Uterus (tissue), 4 donors: ENCODE measurements at places on chromosomes 5 and 9.

- DNase-seq: no peak
These were observed 15.1 kb downstream of the HNRNPK start for GRCh38 chr9:83964973-83965349.

GRCh38 chr5:135054546-135054945, 20.5 kb upstream of the PITX1 start:
- no peak for DNase-seq

DNA sequence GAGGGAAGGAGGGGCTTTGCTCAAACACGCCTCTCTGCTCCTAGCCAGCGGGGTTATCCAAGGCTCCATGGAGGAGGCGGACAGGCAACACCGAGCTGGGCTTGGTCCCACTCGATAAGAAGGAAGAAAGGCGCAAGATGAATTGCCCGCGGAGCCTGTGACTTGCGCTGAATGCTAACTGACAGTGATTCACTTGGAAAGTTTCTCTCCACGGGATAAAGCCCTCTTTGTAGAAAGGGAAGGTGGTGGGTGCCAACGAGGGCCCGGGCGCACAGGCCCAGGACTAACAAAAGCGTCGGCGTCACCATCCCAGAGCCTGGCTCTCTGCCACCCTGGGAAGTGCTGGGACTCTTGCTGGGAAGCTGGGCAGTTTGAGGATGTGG, 76.0 kb downstream of the VAV2 start:
- no peak for DNase-seq

DNA sequence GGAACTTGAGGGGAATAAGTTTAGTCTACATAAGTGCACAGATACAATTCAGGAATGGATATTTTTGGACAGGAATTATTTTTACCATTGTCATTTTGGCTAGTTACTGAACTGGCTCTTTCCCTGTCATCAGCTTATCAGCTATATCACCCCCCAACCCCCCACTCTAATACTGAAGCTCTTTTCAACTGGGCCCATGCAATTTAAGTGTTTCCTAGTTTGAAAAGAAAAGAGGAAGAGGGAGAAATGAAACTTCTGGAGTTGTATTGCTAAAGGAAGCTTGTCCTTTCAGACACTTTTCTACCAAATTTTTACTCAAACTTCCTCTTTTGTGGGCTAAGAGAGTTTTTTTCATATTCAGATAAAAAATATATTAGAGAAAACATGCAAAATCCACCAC, 18.5 kb upstream of the TIMD4 start:
- DNase-seq: no peak

DNA sequence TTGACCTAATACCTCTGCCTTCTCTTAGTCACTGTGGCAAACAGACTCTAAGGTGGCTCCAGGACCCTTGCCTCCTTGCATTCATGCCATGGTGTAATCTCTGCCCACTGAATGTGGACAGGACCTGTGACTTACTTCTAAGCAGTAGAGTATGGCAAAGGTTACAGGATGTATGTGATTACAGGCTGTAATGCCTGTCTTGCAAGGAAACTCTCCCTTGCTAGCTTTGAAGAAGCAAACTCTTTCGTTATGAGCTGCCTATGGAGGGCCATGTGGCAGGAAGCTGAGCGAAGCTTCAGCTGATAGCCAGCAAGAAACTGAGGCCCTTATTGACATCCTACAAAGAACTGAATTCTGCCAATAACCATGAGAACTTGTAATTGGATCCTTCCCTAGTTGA, 103.3 kb upstream of the HMHB1 start:
- DNase-seq: no peak

DNA sequence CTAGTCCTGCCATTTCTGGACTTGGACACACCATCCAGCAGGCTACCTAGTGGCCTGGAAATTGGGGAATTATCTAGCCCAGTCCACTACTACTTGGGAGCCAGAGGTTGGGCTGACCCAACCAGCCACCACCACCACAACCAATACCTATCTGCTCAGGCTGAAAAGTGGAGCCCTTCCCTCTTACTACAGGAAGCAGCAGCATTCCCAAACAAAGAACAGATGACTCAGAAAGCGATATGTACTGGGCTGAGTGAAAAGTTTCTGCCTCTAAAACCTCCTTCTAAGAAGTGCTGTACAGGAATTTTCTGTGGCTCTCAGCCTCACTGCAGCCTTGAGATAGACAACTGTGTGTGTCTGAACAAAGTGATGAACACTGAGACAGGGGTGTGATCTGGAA, 279.4 kb downstream of the CDH10 start:
- DNase-seq: no peak

- no peak for DNase-seq
These were observed 32.1 kb downstream of the PRRC1 start for GRCh38 chr5:127549551-127549950.

DNA sequence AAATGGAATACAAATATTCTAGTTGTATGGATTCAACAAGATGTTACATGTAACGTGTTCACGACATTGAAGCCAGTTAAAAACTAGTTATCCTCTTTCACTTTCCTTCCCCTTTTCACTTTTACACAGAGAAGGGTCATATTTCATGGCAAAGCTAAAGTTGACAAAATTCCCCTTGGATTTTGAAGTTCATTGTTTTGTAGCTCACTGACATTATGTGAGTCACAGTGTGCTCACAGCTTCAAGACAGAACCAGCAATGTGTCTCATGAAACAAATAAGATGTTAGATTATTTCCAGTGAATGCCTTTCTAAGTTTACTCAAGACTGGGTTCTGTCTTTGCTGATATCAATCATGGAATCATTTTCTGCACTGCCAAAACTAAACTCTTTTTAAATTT, 535.5 kb upstream of the GRIN3A start:
- no peak for DNase-seq

DNA sequence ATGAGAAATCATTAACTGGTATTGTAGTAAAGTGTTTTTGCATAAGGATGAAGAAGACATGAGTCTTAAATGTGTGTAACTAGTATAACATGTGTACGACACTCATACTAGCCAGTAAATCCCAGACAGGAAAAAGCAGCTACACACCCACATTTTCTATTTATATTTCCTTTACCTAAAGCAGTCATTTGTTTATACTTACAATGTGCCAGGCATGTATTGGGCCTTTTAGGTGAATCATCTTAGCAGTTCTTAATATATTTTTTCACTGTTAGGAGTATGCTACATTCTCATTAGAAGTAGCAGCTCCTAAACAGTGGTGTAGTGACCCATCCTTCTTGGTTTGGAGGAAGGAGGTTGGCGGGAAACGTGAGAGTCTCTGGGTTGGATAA, 55.8 kb upstream of the TMC1 start:
- no peak for DNase-seq

DNA sequence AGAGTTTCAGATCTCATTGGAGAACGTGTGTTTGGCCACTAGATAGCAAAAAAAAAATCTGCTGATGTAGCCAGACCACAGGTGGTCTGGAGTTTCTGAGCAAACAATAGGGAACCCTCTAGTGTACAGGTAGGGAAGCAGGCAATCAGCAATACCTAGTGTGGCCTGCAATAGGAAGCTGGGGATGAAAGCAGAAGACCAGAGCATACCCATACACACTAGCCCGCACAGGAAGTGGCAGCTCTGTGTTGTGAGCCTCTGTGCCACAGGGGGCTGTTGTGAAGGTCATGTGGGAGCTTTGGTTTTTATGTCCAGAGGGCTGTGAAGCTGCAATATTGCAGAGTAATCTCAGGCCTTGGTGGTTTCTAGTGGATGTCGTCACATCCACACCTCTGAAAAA, 81.2 kb downstream of the MTAP start:
- no peak for DNase-seq

DNA sequence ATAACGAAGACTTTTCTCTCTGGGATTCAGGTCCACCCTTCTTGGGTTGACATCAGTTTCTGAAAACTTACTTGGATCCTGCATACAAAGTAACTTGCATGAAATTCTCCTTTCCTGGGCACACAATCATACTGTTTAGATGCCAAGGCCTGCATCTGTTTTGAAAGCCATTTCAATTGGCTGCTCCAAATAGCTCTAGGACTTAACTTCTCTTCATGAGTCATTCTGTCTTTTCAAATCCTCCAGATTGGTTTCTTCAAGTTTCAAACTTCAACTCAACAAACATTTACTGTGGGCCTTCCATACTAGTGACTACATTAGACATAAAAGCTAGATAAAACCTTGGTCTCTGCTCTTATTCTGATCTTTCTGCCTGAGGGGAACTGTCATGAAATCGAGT, 54.8 kb upstream of the HMHB1 start:
- no peak for DNase-seq

GRCh38 chr5:112710896-112711295, 26.8 kb upstream of the APC start:
- no peak for DNase-seq

DNA sequence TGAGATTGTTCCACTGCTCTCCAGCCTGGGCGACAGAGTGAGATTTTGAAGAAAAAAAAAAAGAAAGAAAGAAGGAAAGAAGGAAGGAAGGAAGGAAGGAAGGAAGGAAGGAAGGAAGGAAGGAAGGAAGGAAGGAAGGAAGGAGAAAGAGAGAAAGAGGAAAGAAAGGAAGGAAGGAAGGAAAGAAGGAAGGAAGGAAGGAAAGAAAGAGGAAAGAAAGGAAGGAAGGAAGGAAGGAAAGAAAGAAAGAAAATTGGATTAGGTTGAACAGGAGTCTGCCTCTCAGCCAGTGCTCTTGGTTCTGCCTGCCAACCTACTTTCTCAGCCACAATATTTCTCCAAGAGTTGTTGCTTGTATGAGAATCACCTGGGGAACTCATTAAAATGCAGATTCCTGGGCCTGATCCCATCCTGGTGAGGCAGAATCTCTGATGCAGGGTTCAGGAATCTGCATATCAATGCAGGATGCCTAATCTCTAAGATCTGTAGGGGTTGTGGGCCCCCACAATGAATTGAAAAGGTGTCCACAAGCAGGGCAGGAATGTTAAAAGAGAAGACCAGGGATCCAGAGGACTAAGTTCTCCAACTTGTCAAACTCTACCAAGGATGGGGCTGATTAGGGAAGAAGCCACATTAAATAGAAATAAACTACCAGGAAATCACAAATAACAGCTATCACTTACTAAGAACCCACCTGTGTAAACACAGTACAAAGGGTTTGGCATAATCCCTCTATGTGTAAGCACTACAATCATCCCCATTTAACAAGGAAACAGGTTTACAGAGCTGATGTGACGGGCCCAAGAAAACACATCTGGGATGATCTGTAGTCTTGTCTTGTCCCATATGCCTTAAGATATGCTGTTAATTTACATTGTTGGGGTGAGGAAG, 23.4 kb upstream of the GALNT10 start:
- no peak for DNase-seq

GRCh38 chr9:86991077-86991476, 43.8 kb upstream of the GAS1 start:
- no peak for DNase-seq

- no peak for DNase-seq
These were observed 25.9 kb downstream of the CDC42SE2 start for GRCh38 chr5:131289738-131290137.

- DNase-seq: no peak
These were observed 267.1 kb upstream of the GRIA1 start for GRCh38 chr5:153223376-153223775.

DNA sequence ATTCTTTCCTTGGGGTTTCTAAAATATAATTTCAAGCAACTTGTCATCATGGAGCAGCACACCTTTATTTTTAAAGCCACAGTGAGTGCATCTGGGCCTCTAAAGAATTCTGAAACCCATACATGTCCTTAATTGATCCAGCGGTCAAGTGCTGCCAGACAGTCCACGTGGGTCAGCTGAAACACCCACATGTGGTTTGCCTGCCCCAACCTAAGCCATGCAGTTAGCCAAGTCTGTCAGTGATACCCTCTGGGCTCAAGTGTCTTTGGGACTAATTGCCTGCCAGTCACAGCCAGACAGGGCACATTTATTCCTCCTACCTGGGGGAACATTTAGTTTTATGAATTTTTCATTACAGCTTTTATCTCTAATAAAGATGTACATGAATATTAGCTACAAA, 291.4 kb upstream of the SLC30A5 start:
- no peak for DNase-seq

DNA sequence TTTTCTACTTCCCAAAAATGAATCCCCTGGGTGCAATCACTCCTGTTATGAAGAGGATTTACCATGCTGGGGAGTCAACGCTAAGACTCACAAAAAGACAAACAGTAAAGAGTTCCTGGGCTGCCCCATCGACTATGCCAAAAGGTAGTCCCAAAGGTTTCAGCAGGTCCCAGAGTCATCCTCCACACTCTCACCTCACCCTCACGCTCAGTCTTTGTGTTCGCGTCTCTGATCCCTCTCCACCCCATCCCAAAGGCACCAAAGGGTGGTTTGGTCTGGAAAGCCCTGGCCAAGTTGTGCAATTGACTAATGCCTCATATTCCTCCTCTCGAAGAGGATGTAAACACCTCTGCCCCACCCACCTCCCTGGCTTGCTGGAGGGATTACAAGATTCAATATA, 240.2 kb upstream of the NFIL3 start:
- DNase-seq: no peak

- no peak for DNase-seq
These were observed 91.1 kb upstream of the PPP1R26 start for GRCh38 chr9:135388530-135388929.

GRCh38 chr5:135232958-135233357, 166.1 kb downstream of the MACROH2A1 start:
- DNase-seq: no peak

- DNase-seq: no peak
These were observed 137.7 kb downstream of the PRELID2 start for GRCh38 chr5:145697251-145697990.

- no peak for DNase-seq
These were observed 62.5 kb downstream of the CSNK1A1 start for GRCh38 chr5:149488645-149489306.

DNA sequence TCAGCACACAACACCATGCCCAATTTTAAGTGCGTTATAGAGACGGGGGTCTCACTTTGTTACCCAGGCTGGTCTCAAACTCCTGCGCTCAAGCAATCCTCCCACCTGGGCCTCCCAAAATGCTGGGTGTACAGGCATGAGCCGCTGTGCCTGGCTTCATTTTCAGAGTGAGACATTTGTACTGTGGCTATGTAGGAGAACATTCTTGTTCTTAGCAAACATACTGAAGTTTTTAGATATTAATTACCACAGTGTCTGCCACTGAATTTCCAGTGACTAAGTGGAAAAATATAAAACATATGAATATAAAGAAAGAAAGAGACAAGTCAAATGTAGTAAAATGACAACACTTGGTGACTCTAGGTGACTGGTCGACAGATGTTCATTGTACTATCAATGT, 20.9 kb downstream of the BTNL9 start:
- no peak for DNase-seq

DNA sequence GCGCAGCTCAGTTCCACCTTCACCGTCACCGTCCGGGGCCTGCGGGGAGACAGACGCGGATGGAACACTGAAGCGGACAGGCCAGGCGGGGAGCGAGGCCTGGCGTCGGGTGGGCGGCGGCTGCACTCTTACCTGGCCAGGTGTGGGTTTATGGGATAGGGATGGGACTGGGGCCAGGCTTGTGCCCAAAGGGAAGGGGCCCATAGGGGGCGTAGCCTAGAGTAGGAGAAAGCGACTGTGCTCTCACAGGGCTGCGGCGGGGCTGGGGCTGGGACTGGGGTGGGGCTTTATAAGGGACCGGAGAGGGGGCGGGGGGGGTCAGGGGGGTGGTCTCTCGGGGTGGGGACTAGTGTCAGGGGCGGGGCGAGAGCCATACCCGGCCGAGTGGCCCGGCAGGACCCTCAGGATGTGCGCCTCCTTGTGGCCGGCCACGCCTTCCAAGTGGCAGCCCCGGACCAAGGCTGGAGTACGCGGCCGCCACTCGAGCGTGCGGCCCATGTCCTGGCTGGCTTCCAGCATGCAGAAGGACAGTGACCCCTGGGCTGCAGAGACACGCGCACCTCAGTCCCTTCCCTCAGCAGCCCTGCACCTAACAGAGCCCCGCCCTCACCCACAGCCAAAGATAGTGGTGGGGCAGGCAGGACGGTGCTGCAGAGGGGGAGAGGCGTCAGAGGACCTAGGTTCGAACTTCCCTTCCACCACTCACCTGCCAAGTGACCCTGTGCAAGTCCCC, 22.8 kb downstream of the FPGS start:
- DNase-seq: no peak
